ENCODE measurements at places on chromosomes 5 and 9. TPM values are rescaled to one million over a fixed set of nuclear protein-coding genes. Genes with fewer than 3 reads are reported as not detected.

The CCDC192 gene
- 0.79 TPM for polyA plus RNA-seq

The IL3 gene
- not detected for polyA plus RNA-seq

The TMEFF1 gene
- 10.1 TPM for polyA plus RNA-seq

The GRIA1 gene
- 5.4 TPM for polyA plus RNA-seq

The PCDHGA3 gene
- polyA plus RNA-seq: 3.2 TPM

The FOXD4L6 gene
- not detected for polyA plus RNA-seq

The PCDHGC5 gene
- polyA plus RNA-seq: 0.61 TPM

GRCh38 chr5:76521240-76521758 lies 101.9 kb downstream of the F2RL2 start:
- DNase-seq: no peak

DNA sequence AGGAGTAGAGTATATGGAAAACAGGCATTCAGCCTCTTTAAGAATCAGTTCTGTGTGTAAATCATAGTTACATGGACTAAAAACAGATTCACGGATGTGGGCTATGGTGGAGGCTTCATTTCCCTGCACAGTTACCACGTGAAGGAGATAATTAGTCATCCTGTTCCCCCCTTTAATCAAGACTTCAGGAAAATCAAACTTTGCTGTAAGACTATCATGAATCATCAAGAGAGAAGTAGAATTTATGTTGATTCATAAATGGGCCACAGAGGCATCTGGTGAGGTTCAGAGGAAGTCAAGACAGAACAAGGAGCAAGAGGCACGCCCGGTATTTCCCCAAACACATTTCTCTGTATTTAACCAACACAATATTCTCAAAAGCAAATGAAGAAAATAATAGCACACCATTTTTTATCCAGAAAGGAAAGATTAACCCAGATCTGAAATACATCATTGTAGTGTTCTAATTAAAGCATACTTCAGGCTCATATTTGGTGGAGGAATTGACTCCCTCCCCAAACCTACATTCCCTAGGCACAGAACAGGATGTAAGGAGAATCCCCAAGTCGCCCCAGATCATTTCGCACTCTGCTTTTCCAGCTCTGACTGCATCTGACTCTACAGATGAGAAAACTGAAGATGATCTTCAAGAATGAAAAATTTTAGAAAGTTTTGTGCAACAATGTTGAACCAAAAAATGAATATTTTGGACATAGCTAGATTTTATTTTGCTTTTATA lies 175.8 kb upstream of the GAS1 start:
- DNase-seq: no peak

- DNase-seq: no peak
Measured at GRCh38 chr9:18545636-18546360, 71.8 kb downstream of the ADAMTSL1 start.

GRCh38 chr9:76644647-76645250 lies 119.5 kb upstream of the PCA3 start:
- no peak for DNase-seq

GRCh38 chr5:98193921-98194760 lies 579.3 kb upstream of the RGMB start:
- DNase-seq: no peak

DNA sequence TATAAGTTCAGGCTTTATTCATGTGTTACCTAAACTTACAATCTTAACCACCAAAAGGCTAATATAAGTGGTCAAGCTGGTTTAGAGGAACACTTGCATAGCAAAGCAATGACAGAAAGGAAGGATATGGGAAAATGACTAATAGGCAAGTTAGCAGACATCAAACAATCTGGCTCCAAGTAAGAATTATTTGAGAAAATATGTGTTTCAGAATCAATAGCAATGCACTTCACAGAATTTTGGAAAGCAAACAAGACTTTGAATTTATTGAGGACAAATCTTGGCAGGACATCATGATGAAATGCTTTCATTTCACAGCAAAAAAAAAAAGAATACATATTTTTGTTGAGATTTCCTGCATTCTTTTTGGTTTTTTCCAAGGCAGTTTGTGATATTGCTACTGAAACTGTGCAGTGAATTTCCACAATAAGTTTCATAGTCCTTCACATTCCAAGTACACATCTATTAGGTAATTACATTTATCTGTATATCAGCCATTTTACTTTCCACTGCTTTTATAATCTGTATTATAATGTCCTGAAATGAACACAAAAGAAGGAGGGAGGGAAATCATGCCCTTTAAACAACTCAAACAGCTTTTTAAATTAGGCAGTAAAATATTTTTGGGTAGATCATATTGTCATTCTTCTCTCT lies 417.9 kb downstream of the NR2F1-AS1 start:
- DNase-seq: no peak

DNA sequence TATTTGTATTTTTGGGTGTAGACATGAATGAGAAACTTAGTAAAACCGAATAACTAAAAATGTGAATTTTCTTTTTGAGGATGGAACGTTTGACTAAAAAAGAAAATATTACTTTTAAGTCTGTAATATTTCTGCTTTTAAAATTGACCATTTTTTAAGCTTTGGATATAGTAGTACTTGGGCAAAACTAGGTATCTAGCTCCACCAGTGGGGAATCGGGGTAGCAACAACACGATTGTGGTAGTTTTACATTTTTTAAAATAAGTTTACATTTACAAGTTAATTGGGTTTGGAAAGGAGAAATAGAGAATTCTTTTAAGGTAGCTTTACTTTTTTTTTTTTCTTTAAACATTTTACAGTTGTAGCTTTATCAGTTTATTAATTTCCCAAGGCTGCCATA lies 154.4 kb downstream of the MAN2A1 start:
- no peak for DNase-seq

GRCh38 chr9:133716564-133717112 lies 21.5 kb downstream of the SARDH start:
- no peak for DNase-seq

DNA sequence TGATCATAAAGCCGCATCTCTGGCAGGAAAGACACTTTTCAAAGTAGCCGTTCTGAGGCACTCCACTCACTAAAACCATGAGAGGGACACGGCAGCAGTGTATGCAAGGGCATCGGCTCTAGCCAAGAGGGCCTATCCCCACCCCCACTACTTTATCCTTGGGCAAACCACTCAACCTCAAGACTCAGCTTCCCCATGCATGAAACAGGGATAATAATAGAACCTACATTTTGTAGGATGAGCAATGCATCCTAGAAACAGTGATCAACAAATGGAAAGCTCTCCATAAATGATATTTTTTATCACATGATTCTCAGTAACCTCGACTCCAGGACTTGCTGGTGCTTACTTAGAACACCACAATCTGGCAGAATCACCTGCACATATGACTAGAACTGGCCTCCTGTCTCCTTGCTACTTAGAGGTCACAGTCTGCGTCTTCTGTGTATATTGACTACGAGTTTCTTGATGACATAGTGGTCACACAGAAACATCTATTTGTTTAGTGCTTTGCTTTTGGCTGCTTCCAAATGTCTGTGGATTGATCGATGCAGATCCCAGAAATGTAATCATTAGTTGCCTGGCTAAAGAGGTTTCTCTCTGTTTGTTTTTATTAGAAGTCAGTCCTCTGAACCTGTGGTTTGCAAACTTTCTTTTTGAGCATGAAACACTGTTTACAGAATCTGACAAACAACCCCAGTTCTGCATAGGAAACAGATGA lies 102.1 kb downstream of the LHFPL2 start:
- no peak for DNase-seq

DNA sequence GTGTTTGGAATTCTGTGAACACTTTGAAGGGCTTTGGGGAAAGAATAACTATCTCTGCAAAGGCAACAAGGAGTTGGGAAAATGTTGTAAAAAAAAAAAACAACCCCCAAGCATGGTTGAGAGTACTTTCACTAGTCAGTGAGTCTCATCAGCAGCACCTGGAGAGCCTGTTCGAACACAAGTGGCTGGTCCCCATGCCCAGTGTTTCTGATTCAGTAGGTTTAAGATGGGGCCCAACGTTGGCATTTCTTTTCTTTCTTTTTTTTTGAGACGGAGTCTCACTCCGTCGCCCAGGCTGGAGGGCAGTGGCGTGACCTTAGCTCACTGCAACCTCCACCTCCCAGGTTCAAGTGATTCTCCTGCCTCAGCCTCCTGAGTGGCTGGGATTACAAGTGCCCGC lies 59.5 kb downstream of the KLF4 start:
- no peak for DNase-seq

DNA sequence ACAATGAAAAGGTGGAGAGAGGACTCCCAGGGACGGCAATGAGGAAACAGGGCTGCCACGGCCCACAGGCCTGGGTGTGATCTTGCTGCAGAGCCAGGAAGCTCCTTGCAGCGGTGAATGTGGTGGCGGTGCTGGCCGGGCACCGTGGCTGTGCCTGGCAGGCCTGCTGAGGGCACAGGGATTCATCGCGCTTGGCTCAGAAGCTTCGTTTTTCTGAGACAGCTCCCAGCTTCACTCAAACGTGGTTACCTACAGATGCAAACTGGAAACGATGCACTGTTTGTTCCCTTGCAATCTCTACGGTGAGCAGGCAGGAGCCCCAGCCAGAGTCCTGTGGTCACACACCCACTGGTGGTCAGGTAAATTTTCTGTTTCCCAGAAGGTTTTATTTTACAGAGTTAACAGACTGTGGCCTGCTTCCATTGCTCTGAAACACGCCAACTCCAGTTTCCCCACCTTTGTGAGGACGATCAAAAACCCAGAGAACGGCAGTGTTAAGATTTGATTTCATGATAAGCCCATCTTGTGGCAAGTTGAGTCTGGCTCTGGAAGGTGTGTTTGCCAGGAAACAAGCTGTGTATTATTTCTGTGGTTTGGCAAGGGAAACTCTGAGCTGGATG lies 183.9 kb downstream of the AUH start:
- DNase-seq: no peak

DNA sequence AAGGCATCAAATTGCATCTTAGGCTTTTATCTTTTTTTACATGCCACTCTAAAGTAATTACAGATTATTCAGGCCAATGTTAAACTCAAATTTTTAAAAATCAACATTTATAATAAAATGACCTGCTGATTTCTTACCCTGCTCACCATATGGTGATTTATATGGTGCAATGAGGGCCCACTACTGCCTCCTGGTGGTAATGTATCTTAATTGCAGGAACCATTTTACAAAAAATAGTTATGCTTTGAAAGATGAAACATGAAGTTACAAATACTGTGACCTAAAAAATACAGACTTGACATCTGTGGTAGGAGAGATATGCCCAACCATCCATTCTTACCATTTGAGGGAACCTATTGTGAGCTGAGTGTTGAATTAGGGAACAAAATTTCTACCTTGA lies 292.6 kb upstream of the TAS2R1 start:
- DNase-seq: no peak

DNA sequence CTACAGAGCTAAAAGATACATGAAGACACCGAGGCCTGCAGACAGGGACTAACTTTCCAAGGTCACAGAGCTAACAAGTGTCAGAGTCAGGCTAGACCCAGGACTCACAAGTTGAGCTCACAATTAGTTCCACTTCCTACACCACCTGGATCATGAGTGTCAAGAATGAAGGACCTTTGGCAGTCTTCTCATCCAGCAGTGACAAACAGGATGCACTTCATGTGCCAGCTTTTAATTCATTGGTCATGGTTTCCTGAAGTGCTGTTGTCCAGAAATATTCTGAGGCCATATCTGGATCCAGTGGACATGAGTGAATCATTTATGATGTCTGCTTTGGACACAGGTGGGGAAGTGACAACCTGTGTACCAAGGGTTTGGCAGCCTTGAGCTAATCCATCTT lies 77.4 kb downstream of the KCNIP1 start:
- no peak for DNase-seq

Data from right renal pelvis (tissue), 4 donors.